ENCODE measurements at places on chromosomes 4 and X. TPM values are rescaled to one million over a fixed set of nuclear protein-coding genes. Genes with fewer than 3 reads are reported as not detected.

The CT45A3 gene
- not detected for total RNA-seq

The RTL9 gene
- not detected for total RNA-seq

The APOO gene
- 15.3 TPM for total RNA-seq

The SCFD2 gene
- 9.0 TPM for total RNA-seq

The NEUROG2 gene
- total RNA-seq: not detected

The CXCL8 gene
- total RNA-seq: 0.76 TPM

The CCNB3 gene
- under 0.01 TPM for total RNA-seq

The MAGT1 gene
- 38.5 TPM for total RNA-seq

The POU4F2 gene
- total RNA-seq: not detected

The HPGDS gene
- total RNA-seq: not detected

The FREM3 gene
- total RNA-seq: not detected

The TXK gene
- total RNA-seq: 0.13 TPM

The CTAG2 gene
- total RNA-seq: 2.8 TPM

The RRH gene
- not detected for total RNA-seq

The NAP1L3 gene
- 0.33 TPM for total RNA-seq

The PIR gene
- 5.1 TPM for total RNA-seq

The STPG2 gene
- not detected for total RNA-seq

The STAP1 gene
- not detected for total RNA-seq

The GPR50 gene
- total RNA-seq: not detected

The WDR17 gene
- 0.98 TPM for total RNA-seq

The FAM133A gene
- not detected for total RNA-seq

The STK32B gene
- 3.8 TPM for total RNA-seq
